ENCODE measurements at places on chromosomes 2 and 18.
A peak's percentile ranks its signal among the peaks of the same experiment; 100 is the strongest.

- peak; percentile 99 for ATAC-seq
These were observed 216.3 kb downstream of the ANAPC1 start for GRCh38 chr2:111667542-111668273.

- peak; percentile 30 for ATAC-seq
These were observed 61.7 kb upstream of the TMEM17 start for GRCh38 chr2:62567669-62568068.

DNA sequence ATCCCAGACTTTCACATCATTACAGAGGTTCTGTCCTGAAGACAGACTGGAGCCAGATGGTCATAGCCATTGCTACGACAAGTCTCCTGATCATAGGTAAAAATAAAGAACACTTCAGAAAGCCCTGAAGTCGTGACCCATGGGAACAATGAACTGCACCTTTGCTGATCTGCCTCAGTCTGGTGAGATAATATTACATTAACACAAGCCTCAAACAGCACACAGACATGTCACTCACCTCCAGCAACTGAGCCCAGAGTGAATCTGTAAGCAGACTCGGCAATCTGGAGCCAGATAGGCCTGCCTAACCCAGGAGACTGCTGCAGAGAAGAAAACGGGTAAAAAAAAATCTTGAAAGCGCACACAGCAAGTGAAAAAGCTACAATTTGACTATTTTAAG is 79.2 kb downstream of the SLC25A12 start:
- ATAC-seq, result no peak

DNA sequence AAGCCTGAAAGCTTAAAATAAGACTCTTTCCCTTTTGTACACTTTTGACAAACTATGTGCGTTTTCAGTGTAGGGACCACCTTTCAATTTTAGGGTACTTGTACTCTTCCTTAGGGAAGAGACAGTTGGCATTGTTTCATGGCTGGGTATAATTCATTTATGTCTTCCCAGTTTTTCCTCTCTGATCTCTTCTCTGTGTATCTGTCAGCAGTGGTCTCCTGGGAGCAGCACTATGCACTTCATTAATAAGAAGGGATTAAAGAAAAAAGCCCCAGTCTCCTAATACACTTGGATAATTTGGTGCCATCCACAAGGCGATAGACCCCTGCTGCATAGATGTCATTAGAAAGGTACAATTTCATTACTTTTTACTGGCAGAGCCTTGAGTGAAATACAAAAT is 12.1 kb downstream of the AQP4 start:
- no peak for ATAC-seq

- no peak for ATAC-seq
These were observed 33.0 kb downstream of the FTCDNL1 start for GRCh38 chr2:199818026-199818425.

- ATAC-seq, result no peak
These were observed 188.9 kb upstream of the FAM98A start for GRCh38 chr2:33788044-33788443.

GRCh38 chr2:63975437-63976124 is 43.6 kb downstream of the VPS54 start:
- ATAC-seq, result no peak

- ATAC-seq, result peak; percentile 4
These were observed 1.4 kb downstream of the TRIB2 start for GRCh38 chr2:12718015-12718671.

DNA sequence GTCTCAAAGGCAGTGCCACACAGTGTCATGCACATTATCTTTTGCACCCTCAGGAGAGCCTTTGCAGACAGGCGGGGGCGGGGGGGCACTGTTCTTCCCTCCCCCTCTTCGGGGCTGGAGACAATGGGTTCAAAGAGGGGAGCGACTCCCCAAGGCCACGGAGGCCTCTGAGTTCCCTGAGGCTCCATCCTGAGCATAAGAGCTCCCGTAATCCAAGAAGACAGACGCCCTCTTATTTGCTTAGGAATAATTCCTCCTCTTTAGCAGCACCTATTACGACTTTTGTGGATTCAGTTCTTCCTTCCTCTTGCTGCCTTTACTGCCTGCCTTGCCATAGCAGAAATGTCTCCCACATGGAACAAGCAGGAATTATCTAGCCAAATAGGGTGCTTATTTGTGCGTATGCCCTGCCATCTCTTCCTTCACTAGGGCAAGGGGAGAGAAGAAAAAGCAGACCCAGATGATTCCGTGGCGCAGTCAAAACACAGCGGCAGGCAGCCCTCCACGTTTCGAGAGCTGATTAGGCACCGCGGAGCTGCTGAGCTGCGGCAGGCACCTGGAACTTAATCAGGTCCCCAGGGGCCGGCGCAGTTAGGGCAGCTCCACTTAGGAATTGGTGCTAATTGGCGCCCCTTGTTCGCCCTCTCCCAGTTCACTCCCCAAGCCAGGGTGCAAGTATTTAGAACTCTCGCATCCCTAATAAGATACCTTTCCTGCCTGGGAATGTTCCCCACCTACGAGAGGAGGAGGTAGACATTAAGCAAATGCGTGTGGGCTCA is 233.4 kb upstream of the MYT1L start:
- ATAC-seq, result no peak

GRCh38 chr18:48742706-48743475 is 204.1 kb downstream of the CTIF start:
- peak; percentile 69 for ATAC-seq

DNA sequence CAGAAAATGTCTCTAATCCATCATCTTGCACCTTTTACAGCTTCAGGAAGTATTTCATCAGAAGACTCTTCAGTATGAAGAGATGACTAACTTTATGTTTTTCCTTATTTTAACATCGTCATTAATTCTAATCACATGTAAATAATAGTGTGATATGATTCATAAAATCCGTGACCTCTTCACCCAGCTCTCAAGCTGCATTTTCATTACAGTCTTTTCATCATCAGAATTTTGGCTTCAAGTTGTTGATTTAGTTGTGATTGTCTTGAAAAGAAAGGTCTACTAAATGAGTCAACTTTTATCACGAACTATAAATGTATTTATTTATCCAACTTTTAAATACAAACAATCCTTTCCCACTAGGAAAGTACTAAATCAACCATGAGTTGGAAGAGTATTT is 410.3 kb downstream of the LRP1B start:
- ATAC-seq, result no peak

- peak; percentile 74 for ATAC-seq
These were observed 443.5 kb downstream of the XIRP2 start for GRCh38 chr2:167331636-167332232.

DNA sequence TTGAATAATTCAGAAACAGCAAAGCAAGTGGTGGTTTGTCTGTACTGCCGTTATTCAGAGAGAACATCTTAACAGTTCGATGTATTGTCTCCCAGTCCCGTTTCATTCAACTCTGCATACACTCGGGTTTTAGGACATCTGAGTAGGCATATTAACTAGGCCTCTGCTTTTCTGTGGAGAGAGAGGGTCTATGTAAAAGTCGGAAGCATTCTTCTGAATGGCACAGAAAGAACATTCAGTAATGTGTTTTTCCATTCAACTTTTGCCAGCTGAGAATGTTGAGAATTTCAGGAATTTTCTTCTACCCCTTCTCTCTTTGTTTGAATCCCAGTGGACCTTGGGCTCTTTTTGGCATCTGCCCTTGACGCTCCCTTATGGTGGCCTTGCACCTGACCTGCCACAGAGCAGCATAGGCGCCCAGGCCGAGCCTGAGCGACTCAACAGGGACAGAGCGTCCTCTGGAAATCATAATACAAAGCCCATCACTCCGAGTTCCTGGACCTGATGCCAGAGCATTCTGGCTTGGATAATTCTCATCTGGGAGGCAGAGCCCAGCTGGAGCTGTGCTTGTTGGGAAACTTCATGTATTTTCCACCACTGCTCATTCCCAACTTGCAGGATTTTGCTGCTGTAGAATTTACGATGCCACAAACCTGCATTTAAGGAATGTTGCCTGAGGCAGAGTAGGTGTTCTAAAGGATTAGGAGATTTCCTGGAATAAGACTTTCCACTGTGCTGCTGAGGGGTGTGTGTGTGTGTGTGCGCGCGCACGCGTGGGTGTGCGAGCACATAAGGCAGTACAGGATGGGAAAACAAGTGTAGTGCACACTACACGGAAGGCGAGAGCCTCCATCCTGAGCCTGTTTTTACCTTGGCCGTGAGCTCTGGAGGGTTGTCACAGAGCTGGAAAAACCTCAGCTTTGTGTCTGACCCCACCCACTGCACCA is 77.2 kb upstream of the TXNDC2 start:
- ATAC-seq, result no peak

DNA sequence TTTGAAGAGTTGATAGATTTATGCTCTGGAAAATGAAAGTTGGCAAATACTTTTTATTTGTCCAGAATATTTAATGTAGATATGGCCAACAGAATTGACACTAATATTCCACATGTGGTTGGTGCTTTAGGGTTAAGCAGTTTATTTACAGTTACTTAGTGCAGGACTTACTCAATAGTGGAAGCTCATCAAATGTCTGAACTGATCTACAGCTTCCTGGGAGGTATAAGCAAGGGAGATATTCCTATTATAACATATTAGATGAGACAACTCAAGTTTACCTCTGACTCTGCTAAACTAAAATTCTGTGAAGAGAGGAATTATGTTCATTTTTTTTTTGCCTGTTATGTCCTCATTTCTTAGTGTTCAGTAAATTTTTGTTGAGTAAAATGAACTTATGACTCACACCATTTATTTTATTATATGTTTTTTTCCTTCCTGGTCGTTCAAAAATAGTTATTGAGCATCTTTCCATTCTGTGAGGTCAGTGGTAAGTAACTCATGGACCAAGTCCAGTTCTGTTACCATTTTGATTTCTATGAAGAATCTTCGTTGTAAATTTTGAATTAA is 13.6 kb downstream of the ABI2 start:
- ATAC-seq, result no peak

GRCh38 chr2:146003337-146003736 is 1483.4 kb upstream of the ZEB2 start:
- ATAC-seq, result no peak

- peak; percentile 48 for ATAC-seq
These were observed 22.2 kb upstream of the TTC39C start for GRCh38 chr18:23992089-23992940.

- ATAC-seq, result no peak
These were observed 58.3 kb downstream of the PELI1 start for GRCh38 chr2:64085936-64086335.

DNA sequence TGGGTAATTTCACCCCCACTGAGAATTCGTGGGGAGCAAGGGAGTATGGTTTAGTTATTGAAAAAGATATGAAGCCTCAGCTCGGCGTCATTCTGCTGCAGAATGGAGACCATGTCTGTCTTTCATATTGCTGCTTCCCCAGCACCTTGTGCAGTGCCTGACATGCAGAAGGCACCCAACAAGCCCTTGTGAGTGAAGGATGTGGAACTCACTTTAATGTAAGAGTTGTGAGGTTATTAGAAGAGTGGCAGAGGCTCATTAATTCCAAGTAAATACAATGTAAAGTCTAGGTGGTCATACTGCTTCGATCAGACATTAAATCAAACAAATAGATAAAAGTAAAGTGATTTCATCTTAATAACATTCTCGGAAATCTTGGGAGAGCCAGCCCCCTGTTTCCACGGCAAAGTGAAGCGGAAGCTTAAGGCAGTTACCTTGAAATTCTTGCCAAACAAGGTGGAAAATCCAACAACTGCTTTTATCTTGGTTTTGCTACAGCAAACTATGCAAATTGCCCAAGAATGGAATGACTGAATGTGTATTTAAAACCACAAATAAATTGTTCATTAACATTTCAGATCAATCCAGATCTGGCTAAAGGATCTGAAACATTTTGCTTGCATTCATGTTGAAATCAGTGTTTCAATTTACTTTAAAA is 9.6 kb downstream of the CFAP221 start:
- ATAC-seq, result no peak

- no peak for ATAC-seq
These were observed 54.2 kb downstream of the DLGAP1 start for GRCh38 chr18:4400911-4401310.

- ATAC-seq, result peak; percentile 24
These were observed 34.0 kb downstream of the FHOD3 start for GRCh38 chr18:36331521-36331971.

- ATAC-seq, result no peak
These were observed 104.9 kb upstream of the LHCGR start for GRCh38 chr2:48860380-48860779.

DNA sequence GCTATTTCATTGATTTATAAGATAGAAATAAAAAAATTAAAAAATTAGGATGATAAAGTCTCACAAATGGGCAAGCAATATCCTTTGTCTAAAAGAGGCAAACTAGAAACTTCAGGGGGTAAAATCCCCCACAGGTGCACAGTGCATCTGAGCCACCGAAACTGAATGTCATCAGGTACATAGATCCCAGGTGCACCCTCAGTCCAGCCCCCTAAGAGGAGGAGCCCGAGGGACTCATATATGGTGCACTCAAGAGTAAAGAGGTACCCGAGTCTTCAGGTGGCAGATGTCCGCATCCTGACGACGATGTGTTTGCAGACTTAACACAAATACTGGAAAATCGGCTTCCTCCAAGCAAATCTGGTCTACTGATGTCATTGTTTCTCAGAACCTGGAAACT is 11.3 kb downstream of the QPCT start:
- no peak for ATAC-seq

GRCh38 chr2:13474538-13474937 is 757.8 kb downstream of the TRIB2 start:
- ATAC-seq, result no peak

- ATAC-seq, result no peak
These were observed 10.8 kb downstream of the INPP1 start for GRCh38 chr2:190354003-190354690.

- no peak for ATAC-seq
These were observed 42.6 kb downstream of the STK17B start for GRCh38 chr2:196128749-196129148.

- peak; percentile 73 for ATAC-seq
These were observed 100.5 kb downstream of the TPGS2 start for GRCh38 chr18:36728345-36728744.

DNA sequence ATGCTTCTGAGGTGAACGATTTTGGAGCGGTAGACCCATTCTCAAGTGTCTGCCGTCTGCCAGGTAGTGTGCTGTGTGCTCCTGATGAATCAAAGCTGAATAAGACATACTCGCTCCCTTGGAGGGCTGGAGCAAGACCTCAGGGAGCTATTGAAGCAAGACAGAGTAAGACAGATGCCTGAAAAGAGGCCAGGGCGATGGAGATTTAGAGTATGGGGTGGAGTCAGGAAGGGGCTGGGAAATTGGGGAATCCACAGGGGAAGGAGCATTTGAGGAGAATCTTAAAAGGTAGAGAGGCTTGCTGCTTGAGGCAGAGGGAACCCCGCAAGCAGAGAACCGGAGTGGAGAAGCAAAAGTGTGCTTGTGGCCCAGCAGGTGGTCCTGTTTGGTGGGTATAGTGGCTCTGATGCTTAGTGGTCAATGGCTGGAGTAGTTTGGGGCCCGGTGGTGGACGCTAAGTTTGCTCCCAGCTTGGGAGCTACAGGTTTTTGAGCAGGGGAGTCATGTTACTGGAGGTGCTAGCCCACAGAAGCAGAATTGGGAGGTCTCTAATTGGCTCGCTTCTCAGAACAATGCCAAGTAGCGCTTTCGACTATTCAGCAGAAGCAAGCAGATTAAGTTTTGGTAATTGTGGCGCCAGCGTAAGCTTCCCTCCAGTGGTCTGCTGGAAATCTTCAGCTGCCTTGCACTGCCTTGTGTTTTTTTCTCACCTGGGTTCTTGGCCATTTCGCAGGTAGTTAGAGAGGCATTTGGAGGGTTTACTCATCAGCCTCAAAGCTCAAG is 2.0 kb downstream of the CNNM4 start:
- ATAC-seq, result no peak

- no peak for ATAC-seq
These were observed 231.3 kb downstream of the HDAC4 start for GRCh38 chr2:239169311-239170048.

GRCh38 chr2:17541531-17541950 is 1.0 kb downstream of the VSNL1 start:
- no peak for ATAC-seq

Measured in SK-N-SH treated with all-trans-retinoic acid at 6 μM for 48 hours (cell line).